HS-5 (cell line): ENCODE measurements at places on chromosomes 16 and 17.

- no peak for DNase-seq
Observed at GRCh38 chr17:1557355-1558095, 5.1 kb downstream of the PITPNA start.

DNA sequence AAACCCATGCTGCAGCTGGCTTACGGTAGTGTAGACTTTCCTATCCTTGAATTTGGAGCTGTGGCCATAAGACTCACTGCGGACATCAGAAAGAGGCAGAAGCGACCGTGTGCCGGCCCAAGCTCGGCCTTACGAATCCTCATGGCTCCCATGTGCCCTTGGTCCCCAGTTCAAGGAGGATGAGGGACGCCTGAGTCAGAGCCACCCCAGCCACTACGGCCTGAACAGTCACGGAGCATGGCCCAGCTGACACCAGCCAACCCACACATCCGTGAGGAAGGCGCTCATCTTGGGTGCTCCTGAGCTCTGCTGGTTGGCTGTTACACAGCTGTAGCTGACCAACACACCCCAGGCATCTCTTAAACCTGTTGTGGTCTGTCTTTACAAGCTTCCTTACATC is 44.0 kb downstream of the ZCCHC14 start:
- DNase-seq = no peak

DNA sequence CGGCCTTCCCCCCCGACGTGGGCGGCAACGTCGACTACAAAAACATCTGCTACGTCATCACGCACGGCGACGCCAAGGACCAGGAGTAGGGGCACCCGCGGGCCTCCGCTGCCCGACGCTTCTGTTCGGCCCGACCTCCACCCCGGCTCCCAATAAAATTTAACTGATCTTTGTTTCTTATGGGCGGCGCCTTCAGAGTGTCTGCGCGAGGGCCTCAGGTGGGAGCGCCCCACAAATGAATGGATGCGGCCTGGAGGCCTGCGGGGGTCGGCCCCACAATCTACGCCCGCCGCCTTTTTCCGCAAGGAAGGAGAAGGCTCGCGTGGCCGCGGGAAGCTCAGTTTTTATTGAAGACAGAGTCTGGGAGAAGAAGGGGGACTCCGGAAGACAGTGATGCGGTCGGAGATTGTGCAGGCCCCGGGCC is 3.2 kb downstream of the MYL11 start:
- DNase-seq = peak; percentile 50

- no peak for DNase-seq
Observed at GRCh38 chr17:76585033-76585648, 519 bp downstream of the ST6GALNAC2 start.

GRCh38 chr16:19678804-19679203 is 39.2 kb downstream of the KNOP1 start:
- no peak for DNase-seq

GRCh38 chr17:74182041-74182723 is 21.3 kb upstream of the RPL38 start:
- DNase-seq = no peak

- no peak for DNase-seq
Observed at GRCh38 chr17:17785407-17785806, 51.4 kb downstream of the SREBF1 start.

- peak; percentile 94 for DNase-seq
Observed at GRCh38 chr17:42518046-42518754, 17.8 kb upstream of the NAGLU start.

- DNase-seq = no peak
Observed at GRCh38 chr17:77409282-77410161, 268.8 kb downstream of the SEC14L1 start.

DNA sequence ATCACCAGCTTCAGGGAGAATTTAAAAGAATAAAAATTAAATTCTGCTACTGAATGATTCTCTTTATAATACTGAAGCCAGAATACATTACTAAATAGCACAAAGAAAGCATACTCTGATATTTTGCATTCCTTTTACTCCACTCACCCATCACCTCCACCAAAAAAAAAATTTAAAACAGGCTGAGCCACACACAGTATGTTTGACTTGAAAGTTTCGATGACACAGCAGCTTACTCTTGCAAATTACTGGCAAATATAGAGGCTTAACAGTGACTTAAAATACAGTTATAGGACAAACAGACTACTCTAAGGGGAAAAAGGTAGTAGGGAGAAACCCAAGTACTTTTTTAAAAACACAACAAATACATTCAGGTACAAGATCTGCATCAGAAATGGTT is 39.2 kb downstream of the GPATCH8 start:
- no peak for DNase-seq
